ENCODE measurements at places on chromosomes 5 and 9.

- DNase-seq: no peak
Observed at GRCh38 chr5:30932273-30933017, 261.0 kb upstream of the CDH6 start.

GRCh38 chr5:27908341-27908740 lies 870.0 kb upstream of the CDH9 start:
- DNase-seq: no peak

GRCh38 chr5:149740866-149741459 lies 10.9 kb downstream of the PPARGC1B start:
- no peak for DNase-seq

GRCh38 chr5:114238771-114239313 lies 123.0 kb upstream of the KCNN2 start:
- no peak for DNase-seq

DNA sequence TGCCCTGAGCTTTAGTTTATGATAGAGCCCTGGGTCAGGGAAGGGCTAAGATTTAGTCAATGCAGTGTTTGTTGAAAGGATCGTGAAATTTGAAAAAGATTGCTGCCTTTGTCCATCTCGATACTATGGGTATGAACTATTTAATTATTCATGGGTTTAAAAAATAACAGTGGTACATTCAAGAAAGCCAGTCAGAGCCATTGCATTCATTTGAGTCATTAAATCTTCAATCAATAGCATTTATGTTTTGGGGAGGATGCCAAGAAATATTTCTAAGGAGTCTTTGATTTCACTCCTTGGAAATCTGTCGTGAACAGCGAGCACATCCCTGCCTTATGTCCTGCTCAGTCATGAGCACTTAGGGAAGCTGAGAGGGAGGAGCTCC lies 54.4 kb upstream of the LRRTM2 start:
- no peak for DNase-seq

DNA sequence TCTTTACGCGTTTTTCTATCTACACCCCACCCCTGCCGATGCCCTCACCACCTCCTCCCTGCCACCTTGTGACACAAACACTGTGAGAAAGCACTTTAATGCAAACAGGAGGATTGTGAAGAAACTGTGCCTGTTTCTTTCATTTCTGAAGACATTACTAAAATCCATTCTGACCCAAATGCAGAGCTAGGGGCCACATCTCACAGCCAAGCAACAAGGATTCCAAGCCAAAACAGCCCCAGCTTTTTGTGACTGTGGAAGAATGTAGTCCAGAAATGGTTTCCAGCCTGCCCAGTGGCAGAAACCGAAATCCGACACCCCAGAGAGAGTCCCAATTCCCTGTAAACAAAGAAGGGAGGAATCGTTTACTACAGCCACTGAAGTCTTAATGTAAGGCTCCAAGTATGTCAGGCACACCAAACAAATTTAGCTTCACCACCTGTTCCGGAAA lies 190.9 kb downstream of the TTC39B start:
- no peak for DNase-seq

- DNase-seq: no peak
Observed at GRCh38 chr9:31730398-31730797, 654.0 kb upstream of the ACO1 start.

GRCh38 chr9:136193127-136193890 lies 11.6 kb downstream of the LHX3 start:
- no peak for DNase-seq

DNA sequence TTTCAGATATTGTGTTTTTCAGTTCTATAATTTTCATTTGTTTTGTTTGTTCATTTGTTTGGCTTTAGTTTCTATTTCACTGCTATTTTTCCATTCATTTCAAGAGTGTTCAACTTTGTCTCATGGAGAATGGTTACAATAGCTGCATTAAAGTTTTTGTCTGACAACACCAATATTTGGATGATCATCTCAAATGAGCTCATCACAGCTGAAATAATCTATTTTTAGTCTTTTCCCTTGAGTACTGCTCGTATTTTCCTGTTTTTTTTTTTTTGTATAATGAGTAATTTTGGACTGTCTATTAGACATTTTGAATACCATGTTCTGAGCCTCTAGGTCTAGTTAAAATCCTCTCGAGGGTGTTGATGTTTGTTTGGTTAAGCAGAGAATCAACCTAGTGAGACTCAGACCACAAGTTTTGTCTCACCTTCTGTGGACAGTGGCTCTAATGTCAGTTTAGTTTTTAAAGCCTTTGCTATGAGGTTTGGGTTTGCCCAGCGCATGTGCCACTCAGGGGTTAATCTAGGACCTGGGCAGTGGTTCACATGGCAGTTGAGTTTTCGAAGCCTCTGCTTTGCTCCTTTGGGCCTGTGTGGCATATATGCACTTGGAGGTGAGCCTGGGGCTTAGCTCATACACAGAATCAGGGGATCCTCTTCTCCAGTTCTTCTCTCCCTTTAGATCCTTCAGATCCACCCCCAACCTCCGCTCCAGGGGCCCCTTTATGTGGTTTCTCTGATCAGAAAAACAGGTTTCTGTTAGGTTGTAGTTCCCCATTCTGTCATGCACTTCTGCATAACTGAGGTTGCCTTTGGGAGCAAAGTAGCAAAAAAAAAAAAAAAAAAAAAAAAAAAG lies 79.8 kb downstream of the ARSB start:
- DNase-seq: no peak

DNA sequence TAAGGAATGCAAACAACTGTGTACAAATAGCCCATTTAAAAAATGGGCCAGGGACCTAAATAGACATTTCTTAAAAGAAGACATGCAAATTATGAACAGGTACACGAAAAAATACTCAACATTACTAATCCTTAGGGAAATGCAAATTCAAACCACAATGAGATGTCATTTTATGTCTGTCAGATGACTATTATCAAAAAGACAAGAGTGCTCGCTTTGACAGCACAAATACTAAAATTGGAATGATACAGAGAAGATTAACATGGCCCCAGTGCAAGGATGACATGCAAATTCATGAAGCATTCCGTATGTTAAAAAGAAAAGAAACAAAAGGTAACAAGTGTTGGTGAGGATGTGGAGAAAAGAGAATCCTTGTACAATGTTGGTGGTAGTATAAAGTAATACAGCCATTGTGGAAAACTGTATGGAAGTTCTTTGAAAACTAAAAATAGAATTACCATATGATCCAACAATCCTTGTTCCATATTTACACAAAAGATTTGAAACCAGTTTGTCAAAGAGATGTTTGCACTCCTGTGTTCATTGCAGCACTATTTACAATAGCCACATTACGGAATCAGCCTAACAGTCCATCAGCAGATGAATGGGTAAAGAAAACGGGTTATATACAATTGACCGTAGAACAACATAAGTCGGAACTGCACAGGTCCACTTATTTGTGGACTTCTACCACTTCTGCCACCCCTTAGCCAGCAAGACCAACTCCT lies 47.2 kb upstream of the PCAT7 start:
- DNase-seq: no peak

DNA sequence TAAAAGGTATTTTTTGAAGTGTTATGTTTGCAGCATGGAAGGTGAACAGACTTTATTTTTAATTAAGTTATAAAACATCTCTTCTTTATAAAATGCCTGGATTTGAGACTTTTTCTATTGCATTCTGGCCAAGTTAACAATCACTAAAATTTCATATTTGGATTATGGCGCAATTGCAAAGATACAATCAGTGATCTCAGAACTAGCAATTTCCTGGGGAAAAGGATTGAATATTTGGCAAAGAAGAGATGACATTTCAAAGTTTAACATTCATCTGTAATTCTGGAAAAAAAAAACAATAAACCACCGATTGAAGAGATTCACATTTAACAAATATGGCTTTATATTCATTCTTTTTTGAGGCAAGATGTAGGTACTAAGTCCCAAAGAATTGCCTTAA lies 378.0 kb downstream of the LRRC70 start:
- DNase-seq: no peak

- DNase-seq: no peak
Observed at GRCh38 chr5:144958002-144958401, 787.3 kb downstream of the KCTD16 start.

GRCh38 chr9:128495804-128496417 lies 8.6 kb upstream of the GLE1 start:
- no peak for DNase-seq

DNA sequence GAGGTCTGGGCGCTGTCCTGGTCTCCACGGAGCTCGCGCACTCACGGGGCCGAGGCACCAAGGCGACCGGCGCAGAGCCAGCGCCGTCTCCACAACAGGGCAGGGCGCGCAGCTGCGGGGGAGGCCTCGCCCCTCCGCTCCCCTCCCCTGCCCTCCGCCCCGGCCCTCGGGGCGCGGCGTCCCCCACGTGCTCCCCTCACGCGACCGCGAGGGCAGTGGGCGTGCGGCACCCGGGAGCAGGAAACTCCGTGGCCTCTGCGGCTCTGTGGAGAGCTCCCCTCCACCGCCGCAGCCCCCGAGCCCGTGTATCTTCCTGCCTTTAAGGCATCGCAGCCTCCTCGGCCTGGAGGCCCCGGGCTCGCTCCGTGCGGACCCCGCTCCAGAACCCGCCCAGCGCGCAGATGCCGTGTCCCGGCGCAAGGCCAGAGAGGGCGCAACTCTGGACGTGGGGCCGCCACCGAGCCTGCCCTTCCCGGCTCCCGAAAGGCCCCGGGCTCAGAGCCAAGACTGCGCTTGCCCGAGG lies 708 bp upstream of the TUBB4B start:
- peak; percentile 62 for DNase-seq

DNA sequence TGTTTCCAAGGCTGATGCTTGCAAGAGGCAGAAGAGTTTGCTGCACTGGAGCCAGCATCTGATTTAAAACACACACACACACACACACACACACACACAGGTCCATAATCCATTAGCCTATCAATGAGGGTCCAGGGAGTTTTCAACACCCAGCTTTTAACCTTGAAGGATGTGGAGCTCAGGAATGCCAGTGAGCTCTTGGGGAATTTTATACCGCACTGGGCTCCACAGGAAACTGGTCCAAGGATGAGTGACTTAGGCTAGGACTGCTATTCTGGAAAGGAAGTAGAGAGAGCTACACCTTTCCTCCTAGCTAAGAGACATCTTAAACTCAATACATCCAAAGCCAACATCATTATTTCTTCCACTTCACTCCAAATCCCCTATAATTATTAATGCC lies 942 bp upstream of the NRG2 start:
- no peak for DNase-seq

GRCh38 chr9:130989891-130990290 lies 19.1 kb upstream of the LAMC3 start:
- no peak for DNase-seq

GRCh38 chr9:134793288-134794188 lies 87.1 kb upstream of the FCN2 start:
- no peak for DNase-seq

GRCh38 chr5:44914221-44914620 lies 105.5 kb downstream of the MRPS30 start:
- DNase-seq: no peak

GRCh38 chr9:33924978-33925797 lies 108.2 kb downstream of the UBE2R2 start:
- DNase-seq: no peak

DNA sequence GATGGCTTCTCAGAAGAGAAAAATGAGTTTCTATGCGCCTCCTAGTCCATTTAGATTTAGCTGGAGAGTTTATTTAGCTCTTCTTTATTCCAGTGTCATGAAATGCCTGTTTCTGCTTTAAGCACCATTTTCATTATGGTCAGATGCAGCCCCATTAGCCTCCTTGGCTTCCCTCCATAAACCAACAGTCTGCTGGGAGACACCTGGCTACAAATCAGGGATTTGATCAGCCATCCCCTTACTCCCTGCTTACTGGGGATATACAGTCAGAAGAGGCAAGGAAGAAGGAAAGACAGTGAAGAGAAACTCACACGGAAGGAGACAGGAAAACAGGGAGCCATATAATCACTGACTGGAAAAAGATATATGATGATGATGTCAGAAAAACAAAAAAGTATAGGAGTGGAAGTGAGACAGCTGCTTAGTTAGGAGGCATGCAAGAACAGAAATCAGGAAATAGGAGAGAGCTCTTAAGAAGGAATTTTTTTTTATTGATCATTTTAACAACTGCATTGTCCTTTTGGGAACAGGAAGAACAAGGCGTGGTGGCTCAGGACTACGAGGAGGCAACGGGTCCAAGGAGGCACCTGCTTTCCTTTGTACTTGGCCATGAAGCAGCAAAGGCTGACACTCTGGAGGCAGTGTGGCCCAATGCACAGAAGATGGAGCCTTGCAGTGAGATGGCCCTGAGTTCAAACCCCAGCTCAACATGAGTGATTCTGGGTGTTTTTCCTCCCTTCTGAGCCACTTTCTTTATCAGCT lies 56.1 kb downstream of the MED27 start:
- DNase-seq: no peak

GRCh38 chr5:101977729-101978345 lies 318.2 kb downstream of the SLCO4C1 start:
- no peak for DNase-seq

- no peak for DNase-seq
Observed at GRCh38 chr9:84556556-84556955, 113.0 kb upstream of the NTRK2 start.

DNA sequence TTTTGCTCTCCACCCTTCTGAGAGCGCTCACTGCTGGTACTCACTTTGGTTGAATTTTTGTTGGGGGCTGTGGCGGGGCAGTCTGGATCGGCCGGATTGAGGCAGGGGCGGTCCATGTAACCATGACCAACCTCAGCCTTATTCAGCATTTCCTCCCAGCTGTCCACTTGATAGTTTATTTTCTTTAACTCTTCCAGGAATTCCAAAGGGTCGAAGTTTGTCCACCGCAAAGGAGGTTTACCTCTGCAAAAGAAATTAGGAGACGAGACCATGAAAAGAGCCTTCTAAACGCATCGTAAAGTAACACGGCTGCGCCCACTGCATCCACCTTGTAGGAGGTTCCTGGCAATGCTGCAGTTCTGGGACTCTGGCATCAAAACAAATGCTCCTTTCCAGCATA lies 36.4 kb downstream of the PTCH1 start:
- DNase-seq: no peak

DNA sequence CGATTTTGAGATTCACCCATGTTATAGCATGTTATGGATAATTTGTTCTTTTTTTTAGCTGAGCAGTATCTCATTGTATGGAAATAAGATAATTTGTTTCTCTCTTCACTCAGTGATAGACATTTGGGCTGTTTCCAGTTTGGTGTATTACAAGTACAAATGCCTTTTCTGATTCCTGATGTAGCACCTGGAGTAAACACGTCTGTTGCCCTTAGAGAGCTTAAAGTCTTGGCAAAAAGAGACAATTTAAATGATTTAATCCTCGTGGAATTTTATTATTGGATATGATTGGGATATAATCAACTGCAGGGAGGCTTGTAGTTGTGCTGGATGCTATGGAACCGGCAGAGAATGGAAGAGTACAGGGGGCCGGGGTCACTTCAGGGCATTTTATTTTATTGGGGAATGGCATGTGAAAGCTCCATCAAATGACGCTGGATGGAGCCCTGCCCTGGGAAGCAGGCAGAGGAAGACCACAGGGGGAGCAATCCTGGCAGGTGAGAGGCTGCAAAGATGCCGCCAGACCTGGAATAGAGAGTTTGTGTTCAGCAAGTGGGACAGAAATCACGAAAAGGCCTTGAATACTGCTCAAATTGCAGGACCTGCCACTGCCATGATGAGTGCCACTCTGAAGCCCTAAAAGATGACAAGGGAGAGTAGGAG lies 31.0 kb upstream of the TGFBI start:
- DNase-seq: no peak

- no peak for DNase-seq
Observed at GRCh38 chr9:98333703-98334582, 78.5 kb upstream of the TBC1D2 start.

- DNase-seq: no peak
Observed at GRCh38 chr9:19918630-19919029, 129.8 kb upstream of the SLC24A2 start.

- DNase-seq: no peak
Observed at GRCh38 chr5:172497591-172498255, 43.4 kb upstream of the SH3PXD2B start.

- no peak for DNase-seq
Observed at GRCh38 chr5:129243039-129243438, 148.5 kb downstream of the ISOC1 start.

Measured in stimulated activated CD4-positive, alpha-beta T cell treated with anti-CD3 and anti-CD28 coated beads, Interleukin-1b, Interleukin-23, amount 100 ng/mL, for 48 hours (primary cell).